CD4-positive, alpha-beta memory T cell (primary cell): ENCODE measurements at places on chromosomes 16 and 17. TPM values are rescaled to one million over a fixed set of nuclear protein-coding genes. Genes with fewer than 3 reads are reported as not detected.

DNA sequence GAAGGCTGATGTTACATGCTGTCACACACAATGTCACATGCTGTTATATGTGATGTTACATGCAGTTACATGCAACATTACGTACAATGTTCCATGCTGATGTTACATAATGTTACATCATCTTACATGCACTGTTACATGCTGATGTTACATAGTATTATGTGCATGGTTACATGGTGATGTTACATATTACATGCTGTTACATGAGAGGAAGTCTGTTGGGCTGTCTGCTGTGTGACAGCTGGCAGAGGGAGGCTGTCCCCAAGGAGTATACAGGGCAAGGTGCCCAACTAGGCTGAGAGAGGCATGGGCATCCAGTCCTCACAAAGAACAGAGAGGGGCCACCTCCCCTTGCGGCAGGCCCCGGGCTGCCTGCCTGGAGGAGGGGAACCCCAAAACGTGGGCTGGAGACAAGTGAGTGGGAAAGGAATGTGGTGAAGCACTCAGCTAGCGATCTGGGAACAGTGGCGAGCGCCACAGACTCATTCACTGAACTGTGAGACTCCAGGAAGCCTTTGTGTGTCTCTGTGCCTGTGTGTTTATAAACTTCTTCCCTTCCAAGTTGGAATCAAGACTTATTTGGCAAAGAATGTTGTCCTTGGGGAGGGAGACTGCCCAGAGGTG is 30.6 kb downstream of the TMEM92 start:
- DNase-seq = no peak

KCNG4 gene
- polyA plus RNA-seq = not detected

GRCh38 chr16:31064882-31065461 is 9.1 kb downstream of the ZNF668 start:
- no peak for DNase-seq

DNA sequence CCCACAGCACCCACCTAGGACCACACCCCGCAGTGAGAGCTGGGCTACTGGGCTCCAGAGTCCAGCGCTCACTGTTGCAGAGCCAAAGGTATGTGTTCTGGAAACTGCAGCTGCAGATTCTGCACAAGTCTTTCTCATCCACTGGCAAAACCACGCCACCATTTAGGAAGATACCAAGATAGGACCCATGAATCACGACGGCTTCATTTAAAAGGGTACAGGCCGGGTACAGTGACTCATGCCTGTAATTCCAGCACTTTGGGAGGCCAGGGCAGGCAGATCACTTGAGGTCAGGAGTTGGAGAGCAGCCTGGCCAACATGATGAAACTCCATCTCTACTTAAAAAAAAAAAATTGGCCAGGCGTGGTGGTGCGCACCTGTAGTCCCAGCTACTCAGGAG is 18.8 kb downstream of the FOXF1 start:
- no peak for DNase-seq

PYY gene
- polyA plus RNA-seq = not detected

GRCh38 chr17:60640503-60640902 is 37.1 kb upstream of the BCAS3 start:
- DNase-seq = no peak

CAPNS2 gene
- not detected for polyA plus RNA-seq

GRCh38 chr17:15103785-15104184 is 161.3 kb downstream of the PMP22 start:
- no peak for DNase-seq
